Jurkat, Clone E6-1 (cell line): ENCODE measurements at places on chromosomes 6 and 20.

GRCh38 chr6:162622572-162622971 is 105.0 kb downstream of the PRKN start:
- no peak for DNase-seq

DNA sequence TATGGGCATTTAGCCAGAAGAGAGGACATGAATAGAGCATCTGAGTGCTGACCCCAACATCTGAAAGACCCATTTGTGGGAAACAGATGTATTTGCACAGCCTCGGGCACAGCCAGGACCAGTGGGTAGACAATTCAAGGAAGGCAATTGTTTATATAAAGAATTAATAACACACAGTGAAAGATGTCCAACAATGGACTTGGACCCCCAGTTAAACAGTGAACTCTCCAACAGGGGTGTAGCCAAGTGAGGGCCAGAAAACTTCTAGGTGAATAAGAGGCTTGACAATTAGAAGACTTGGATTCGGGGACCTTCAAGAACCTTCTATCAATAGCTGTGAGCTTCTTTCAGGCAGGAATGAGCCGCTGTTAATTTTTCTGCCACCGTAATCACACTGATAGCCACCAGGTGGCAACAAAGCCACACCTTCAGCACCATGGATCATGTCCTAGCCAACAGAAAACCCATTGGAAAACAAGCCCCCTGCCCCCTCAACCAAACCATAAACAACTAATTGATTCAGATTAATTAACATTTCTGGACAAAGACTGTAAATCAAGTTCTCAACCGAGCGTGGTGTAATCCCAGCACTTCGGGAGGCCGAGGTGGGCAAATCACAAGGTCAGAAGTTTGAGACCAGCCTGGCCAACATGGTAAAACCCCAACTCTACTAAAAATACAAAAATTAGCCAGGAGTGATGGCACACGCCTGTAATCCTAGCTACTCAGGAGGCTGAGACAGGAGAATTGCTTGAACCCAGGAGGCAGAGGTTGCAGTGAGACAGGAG is 8.8 kb upstream of the SRSF6 start:
- DNase-seq = peak; percentile 47

DNA sequence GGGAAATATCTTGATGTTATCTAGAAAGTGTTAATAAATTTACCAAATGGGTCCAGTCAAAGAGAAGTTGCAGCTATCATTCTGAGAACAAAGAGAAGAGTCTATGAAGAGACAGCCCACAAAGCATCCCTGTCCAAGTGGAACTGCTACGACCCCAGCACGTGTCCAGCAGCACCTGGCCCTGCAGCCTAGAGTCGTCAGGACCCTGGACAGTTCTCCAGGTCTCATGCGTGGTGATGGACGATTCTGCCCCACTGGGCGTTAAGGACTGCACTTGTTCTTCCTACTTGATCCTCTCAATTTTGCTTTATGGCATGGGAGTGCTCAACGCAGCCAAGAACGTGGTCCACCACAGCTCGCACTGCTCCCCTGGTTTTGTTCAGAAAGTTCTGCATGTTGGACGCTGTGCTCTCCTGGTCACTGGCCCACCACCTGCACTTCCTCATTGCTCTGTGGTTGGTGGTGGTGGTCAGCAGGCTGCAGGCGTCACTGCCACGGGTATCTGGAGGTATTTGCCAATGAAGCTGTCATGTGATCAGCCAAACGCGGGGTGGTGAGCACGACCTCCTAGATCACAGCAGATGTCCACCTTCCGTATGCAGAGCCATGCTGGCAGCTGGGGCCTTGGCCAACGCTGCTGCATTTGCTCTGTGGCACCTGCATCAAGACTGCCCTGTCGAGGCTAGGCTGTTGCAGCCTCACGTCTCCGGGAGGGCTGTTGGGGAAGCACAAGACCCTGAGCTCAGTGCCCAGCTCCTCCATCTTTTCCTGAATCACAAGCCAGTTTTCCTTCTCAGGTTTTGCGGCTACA is 356.4 kb downstream of the CDH4 start:
- DNase-seq = no peak

DNA sequence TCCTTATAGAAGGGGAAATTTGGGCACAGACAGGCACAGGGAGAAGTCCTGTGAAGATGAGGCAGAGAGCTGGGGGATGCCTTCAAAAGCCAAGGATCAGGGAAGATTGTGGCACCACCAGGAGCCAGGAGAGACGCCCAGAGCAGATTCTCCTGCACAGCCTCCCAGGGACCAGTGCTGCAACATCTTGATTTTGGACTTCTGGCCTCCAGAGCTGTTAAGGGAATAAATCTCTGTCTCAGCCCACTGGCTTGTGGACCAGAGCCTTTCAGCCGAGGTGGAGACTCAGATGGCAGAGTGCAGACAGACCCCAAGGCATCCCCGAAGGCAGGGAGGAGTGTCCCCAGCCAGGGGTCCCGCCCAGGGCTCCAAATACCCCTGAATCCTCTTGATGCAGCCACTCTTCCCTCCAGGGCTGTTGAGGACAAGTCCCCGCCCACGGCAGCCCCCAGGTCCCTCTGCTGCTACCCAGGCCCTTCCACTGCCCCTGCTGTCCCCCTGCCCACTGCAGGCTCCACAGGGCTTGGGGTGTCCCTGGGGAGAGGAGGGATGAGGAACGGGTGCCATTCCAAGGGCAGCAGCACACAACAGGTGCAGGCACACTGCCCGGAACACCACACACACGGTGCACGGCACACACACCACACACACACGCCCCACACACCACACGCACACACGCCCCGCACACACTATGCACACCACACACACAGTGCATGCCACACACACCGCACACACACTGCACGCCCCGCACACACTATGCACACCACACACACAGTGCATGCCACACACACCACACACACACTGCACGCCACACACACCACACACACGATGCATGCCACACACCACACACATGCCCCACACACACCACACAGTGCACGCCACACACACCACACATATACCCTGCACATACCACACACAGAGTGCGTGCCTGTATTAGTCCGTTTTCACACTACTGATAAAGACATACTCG is 311.4 kb downstream of the TAF4 start:
- DNase-seq = no peak

GRCh38 chr6:14280766-14281293 is 163.3 kb downstream of the CD83 start:
- no peak for DNase-seq

- no peak for DNase-seq
Observed at GRCh38 chr6:84409911-84410310, 182.5 kb upstream of the CEP162 start.

DNA sequence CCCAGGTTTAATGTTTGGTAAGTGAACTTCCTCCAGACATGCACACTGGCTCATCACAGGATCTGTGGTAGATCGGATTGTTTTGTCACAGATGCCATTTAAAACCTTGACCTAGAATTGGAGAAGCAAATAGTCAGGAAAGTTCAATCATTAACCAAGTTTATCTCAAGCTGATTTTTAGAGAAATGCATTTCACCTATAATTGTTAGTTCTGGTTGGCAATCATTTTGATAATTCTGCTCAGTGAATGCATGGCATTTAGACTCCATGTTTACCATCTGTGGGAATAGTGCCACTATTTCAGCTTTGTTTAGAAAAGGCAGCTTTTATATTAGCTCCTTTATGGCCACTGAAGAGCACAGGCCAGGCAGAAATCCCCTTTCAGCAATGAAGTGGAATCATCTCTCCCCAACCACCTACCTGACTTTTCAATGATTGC is 73.9 kb upstream of the IPCEF1 start:
- no peak for DNase-seq

DNA sequence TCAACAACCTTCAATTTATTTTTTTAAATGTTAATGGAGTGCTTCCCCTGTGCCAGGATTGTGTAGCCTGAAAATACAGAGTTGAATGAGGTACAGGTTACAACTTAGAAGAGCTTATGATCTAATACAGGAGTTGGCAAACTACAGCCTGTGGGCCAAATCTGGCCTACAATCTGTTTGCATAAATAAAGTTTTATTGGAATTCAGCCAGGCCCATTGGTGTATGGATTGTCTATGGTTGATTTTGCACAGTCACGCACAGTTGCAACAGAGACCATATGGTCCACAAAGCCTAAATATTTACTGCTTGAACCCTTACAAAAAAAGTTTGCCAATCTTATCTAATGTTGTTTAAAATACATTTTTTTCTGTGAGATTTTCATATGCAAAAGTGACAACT is 177.3 kb upstream of the CCN2 start:
- DNase-seq = no peak
